ENCODE measurements at places on chromosomes 6 and 20.

GRCh38 chr6:164164876-164165275 lies 750.4 kb downstream of the QKI start:
- no peak overlapping the region for H3K4me3 ChIP-seq
- H3K36me3 ChIP-seq, result no peaks in the 10 kb centered on the region
- H3K27ac ChIP-seq, result no peak overlapping the region
- no peaks in the 10 kb centered on the region for H3K4me1 ChIP-seq
- peaks cover 11% of the 10 kb centered on the region for H3K27me3 ChIP-seq
- DNase-seq, result no peak

- DNase-seq, result peak; percentile 3
- no peaks in the 10 kb centered on the region for H3K27me3 ChIP-seq
- H3K36me3 ChIP-seq, result peaks cover 12% of the 10 kb centered on the region
- peaks cover 11% of the 10 kb centered on the region for H3K4me1 ChIP-seq
Measured at GRCh38 chr6:170179616-170180324, 111.1 kb downstream of the DLL1 start.

DNA sequence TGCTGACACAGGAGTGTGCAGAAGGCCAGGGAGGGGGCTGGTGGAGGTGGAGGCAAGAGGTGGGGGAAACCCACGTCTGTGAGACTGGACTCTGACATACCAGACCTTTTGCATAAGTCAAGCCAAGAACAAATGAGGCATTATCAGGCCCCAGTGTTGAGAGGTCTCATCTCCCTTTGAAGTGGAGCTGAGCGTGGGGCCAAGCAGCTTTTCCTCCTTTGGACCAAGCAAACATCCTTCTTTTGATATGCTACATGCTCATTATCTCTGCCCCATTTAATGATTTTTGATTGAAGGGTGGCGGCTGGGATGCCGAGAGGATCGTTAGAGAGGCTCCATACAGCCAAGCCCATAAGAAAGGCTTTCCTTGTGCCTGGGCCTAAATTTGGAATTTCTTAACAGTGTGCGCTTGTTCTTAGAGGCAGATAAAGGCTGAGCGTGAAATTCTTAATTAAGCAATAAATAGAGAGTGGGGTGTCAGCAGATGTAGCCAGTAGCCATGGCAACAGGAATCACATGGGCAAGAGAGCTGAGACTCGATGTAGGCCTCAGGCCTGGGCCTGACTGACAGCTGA lies 244.5 kb downstream of the PKHD1 start:
- H3K4me1 ChIP-seq, result no peaks in the 10 kb centered on the region
- no peaks in the 10 kb centered on the region for H3K27me3 ChIP-seq
- no peaks in the 10 kb centered on the region for H3K36me3 ChIP-seq
- DNase-seq, result no peak
- no peak overlapping the region for H3K4me3 ChIP-seq

GRCh38 chr6:166488076-166488685 lies 98.3 kb downstream of the RAMACL start:
- no peaks in the 10 kb centered on the region for H3K27me3 ChIP-seq
- DNase-seq, result peak; percentile 47
- H3K27ac ChIP-seq, result peak overlapping the region; percentile 88
- H3K36me3 ChIP-seq, result peaks cover 1% of the 10 kb centered on the region

GRCh38 chr6:143772116-143773086 lies 70.7 kb upstream of the LTV1 start:
- DNase-seq, result no peak
- H3K4me1 ChIP-seq, result peaks cover 9% of the 10 kb centered on the region
- H3K27ac ChIP-seq, result no peak overlapping the region
- H3K27me3 ChIP-seq, result no peaks in the 10 kb centered on the region
- peaks cover 44% of the 10 kb centered on the region for H3K36me3 ChIP-seq

DNA sequence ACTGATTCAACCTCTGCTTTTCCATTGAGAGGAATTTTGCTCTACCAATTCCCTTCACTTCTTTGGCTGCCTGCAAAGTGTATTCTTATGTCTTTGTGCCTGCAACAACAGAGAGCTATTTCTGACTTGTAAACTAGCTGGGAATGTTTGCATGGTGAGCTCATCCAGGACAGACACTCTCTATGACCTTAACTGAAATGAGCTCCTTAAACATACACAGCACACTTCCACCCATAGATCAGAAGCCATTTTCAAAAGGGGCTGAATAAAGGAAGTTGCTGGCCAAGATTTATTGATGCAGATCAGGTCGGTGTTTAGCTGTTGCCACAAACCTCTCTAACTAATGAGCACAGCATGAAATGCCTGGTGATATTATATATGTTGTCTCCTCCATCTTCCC lies 377.7 kb downstream of the BTBD9 start:
- no peaks in the 10 kb centered on the region for H3K27me3 ChIP-seq
- H3K4me1 ChIP-seq, result peaks cover 18% of the 10 kb centered on the region
- H3K4me3 ChIP-seq, result no peak overlapping the region
- no peak for DNase-seq
- no peak overlapping the region for H3K27ac ChIP-seq

DNA sequence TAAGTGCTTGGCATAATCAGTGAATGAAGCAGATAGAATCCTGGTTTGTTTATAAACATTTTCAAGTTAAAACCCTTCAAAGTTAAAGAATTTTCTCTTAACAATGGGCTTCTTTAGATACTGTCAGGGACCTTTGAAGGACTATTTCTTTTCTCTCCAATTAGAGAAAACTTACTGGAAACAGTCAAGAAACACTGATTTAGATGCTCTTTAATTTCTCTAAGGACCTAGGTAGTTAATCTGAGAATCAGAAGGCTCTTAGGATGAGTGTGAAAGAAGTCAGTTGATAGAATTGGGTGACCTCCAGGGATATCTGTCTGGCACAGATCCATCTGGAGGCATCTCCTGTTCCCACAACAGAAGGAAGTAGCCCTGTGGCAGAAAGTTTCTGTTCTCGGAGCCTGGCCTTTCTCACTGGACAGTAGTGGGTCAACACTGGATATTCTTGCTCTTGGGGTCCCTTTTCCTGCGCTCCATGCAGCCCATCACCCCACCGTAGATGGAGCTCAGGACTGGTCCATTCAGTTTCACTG lies 22.5 kb downstream of the KIAA0408 start:
- H3K36me3 ChIP-seq, result no peaks in the 10 kb centered on the region
- no peak overlapping the region for H3K27ac ChIP-seq
- no peak overlapping the region for H3K4me3 ChIP-seq
- no peak for DNase-seq
- H3K27me3 ChIP-seq, result peaks cover 26% of the 10 kb centered on the region

DNA sequence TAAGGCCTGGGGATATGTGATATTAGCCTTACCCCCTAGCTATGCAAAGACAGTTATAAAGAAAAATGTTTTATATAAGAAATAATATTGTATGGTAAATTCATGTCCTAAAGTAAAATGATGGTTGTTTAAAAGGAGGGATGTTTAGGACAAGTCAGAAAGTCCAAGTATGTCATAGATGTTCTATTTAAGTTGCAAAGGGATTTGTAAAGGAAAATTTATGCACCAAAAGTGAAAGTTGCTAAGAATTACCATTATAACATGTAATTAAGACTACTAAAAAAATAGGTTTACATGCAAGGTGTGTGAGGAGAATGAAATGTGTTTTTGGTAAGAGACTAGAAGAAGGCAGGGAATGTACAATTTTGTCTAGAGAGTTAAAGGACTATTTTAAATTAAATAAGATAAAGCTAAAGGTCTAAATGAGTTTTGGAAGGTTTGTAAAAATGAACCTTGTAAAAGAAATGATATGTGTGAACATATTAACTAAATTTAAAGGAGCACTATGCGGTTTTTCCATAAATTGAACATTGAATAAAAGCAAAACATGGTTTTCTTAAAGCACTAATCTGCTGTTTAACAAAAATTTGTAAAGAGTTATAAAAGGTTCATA lies 22.7 kb upstream of the GOPC start:
- DNase-seq, result no peak
- H3K27ac ChIP-seq, result no peak overlapping the region
- H3K4me1 ChIP-seq, result no peaks in the 10 kb centered on the region
- H3K36me3 ChIP-seq, result peaks cover 2% of the 10 kb centered on the region
- H3K4me3 ChIP-seq, result no peak overlapping the region

- no peak overlapping the region for H3K27ac ChIP-seq
- H3K27me3 ChIP-seq, result no peaks in the 10 kb centered on the region
- H3K36me3 ChIP-seq, result peaks cover 1% of the 10 kb centered on the region
- no peak overlapping the region for H3K4me3 ChIP-seq
- no peak for DNase-seq
Measured at GRCh38 chr20:8421981-8422380, 289.9 kb downstream of the PLCB1 start.

DNA sequence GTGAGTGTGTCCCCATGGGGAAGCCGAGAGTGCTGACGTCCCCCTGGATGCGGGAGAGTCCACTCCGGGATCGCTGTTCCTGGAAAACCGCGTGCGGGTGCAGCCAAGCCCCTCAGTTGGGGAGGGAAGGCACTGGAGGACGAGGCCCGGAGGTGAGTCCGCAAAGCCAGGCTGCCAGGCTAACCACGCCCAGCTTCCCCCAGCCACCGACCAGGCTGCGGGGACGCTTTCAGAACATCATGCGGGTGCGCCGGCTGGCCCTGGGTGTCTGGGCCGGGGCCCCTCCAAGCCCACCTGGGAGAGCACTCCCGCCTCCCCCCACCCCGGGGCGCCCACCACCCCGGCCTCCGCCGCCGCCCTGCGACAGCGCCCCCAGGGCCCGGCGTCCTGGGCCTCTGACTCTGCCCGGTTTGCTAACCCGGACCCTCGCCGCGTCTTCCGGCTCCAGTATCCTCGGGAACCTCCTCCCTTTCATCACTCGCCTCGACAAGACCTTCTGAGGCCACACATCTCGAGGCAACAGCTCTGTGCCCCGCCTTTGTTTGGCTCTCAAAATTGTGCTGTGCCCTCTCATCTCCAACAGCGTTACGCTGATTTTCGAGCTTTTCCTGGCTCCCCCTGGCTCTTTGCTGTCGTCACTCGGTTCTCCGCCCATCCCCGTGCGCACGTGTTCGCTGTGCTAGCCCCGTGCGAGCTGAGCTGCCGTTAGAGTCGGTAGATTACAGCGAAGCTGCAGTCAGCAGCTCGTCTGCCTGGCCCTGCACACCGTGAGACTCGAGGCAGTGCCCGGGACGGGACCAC lies 47.1 kb upstream of the ENTPD6 start:
- peak overlapping the region; percentile 79 for H3K4me3 ChIP-seq
- peaks cover 15% of the 10 kb centered on the region for H3K27me3 ChIP-seq
- peaks cover 1% of the 10 kb centered on the region for H3K36me3 ChIP-seq
- H3K4me1 ChIP-seq, result peaks cover 7% of the 10 kb centered on the region
- peak overlapping the region; percentile 49 for H3K27ac ChIP-seq

GRCh38 chr20:47042464-47042863 lies 147.8 kb downstream of the EYA2 start:
- no peak for DNase-seq
- H3K27ac ChIP-seq, result no peak overlapping the region
- H3K27me3 ChIP-seq, result peaks cover 24% of the 10 kb centered on the region
- H3K4me1 ChIP-seq, result no peaks in the 10 kb centered on the region
- no peaks in the 10 kb centered on the region for H3K36me3 ChIP-seq
- no peak overlapping the region for H3K4me3 ChIP-seq

DNA sequence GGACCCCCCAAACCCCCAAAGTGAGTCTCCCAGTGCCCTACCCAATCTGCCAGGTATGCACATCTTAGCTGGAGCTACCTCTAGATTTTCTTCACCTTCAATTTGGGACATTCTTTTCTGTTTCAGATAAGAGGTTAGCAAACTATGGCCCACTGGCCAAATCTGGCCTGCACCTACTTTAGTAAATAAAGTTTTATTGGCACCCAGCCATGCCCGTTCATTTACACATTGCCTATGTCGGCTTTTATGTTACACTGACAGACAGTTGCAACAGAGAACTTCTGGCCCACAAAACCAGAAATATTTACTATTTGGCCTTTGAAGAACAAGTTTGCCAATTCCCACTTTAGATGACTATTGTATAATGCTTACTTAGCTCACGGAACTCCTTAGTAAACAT lies 55.9 kb upstream of the STX16 start:
- no peak for DNase-seq
- no peaks in the 10 kb centered on the region for H3K36me3 ChIP-seq
- no peak overlapping the region for H3K27ac ChIP-seq
- peaks cover 22% of the 10 kb centered on the region for H3K27me3 ChIP-seq

DNA sequence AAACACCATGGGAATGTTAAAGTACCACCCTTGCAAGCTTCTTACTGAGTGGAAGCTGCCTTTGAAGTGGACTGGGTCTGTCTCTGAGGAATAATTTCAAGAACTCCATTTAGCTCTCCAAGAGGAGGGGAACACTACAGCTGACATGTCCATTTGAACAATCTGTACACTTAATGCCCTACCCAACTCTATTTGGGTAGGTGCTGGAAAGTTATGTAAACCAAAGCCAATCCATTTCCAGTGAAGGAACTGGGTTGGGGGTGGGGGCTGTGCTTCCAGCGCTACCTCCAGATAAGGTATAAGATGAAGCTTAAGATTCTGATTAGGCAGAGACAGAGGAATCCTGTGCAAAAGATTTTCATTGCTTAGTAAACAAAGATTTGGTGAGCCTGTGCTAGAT lies 122.0 kb downstream of the TCP11 start:
- no peak overlapping the region for H3K4me3 ChIP-seq
- H3K36me3 ChIP-seq, result peaks cover 10% of the 10 kb centered on the region
- no peak overlapping the region for H3K27ac ChIP-seq
- no peak for DNase-seq

GRCh38 chr6:32058511-32058963 lies 20.3 kb downstream of the CYP21A2 start:
- H3K4me1 ChIP-seq, result no peaks in the 10 kb centered on the region
- no peaks in the 10 kb centered on the region for H3K36me3 ChIP-seq
- H3K27me3 ChIP-seq, result peaks cover 41% of the 10 kb centered on the region
- no peak overlapping the region for H3K27ac ChIP-seq
- H3K4me3 ChIP-seq, result no peak overlapping the region
- no peak for DNase-seq

DNA sequence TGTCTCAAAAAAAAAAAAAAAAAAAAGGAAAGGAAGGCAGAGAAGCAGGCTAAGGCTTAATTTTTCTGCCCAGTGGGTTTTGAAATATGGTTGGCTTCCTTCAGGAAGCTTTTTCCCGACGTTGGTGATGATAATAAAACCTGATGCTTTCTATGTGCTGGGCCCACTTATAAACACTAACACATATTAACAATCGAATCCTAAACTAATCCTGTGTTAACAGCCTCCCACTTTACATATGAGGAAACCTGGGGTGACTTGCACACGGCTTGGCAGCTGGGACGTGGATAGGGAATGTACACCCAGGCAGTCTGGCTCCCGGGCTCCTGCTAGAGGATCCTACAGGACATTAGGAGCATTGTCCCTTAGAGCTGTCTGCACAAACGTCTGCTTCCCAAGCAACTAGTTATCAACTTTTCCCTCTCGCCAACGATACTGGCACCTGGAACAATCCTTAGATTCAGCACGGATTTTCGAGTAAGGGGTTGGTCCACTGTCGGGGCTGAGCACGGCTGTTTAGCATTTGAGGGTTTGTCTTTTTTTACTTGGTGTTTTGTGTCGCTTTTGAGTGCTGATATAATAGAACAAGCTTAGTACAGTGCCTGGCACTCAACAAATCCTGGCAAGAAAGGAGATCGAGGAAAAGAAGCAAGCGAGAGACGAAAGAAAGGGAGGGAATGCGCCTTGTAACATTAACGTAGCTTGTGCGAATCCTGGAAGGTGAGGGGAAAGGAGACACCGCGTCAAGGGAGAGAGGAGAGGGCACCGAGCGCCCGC lies 622 bp upstream of the KIZ start:
- peak overlapping the region; percentile 92 for H3K4me3 ChIP-seq
- DNase-seq, result no peak
- peak overlapping the region; percentile 5 for H3K27ac ChIP-seq
- H3K36me3 ChIP-seq, result peaks cover 5% of the 10 kb centered on the region

- H3K27ac ChIP-seq, result no peak overlapping the region
- H3K27me3 ChIP-seq, result peaks cover 55% of the 10 kb centered on the region
- DNase-seq, result no peak
- no peaks in the 10 kb centered on the region for H3K4me1 ChIP-seq
Measured at GRCh38 chr20:46040902-46041535, 12.0 kb downstream of the SLC12A5 start.

- no peak overlapping the region for H3K4me3 ChIP-seq
- H3K4me1 ChIP-seq, result no peaks in the 10 kb centered on the region
Measured at GRCh38 chr6:112109262-112109661, 21.9 kb downstream of the FAM229B start.
